ENCODE measurements at places on chromosomes 5 and 9.

- DNase-seq, result no peak
Measured at GRCh38 chr5:168155585-168155984, 135.9 kb upstream of the WWC1 start.

GRCh38 chr5:34606101-34606500 lies 50.0 kb upstream of the RAI14 start:
- no peak for DNase-seq

DNA sequence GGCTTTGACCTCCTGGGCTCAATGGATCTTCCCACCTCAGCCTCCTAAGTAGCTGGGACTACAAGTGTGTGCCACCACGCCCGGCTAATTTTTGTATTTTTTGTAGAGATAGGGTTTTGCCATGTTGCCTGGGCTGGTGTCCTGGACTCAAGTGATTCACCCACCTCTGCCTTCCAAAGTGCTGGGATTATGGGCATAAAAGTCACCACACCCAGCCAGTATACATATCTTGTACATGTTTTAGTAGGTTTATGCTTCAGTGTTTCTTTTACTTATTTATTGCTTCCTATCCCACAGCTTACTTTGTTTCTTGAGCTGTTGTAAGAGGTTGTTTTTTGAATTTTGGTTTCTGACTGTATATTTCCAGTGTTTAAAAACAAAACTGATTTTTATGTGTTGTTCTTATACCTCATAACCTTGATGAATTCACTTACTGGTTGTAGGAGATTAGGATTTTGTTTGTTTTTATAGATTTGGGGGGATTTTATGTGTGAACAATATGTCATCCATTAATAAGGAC lies 12.9 kb downstream of the FBXW5 start:
- no peak for DNase-seq

GRCh38 chr5:115948091-115948534 lies 14.2 kb upstream of the LVRN start:
- no peak for DNase-seq

GRCh38 chr5:4099386-4099785 lies 503.8 kb downstream of the IRX1 start:
- no peak for DNase-seq

DNA sequence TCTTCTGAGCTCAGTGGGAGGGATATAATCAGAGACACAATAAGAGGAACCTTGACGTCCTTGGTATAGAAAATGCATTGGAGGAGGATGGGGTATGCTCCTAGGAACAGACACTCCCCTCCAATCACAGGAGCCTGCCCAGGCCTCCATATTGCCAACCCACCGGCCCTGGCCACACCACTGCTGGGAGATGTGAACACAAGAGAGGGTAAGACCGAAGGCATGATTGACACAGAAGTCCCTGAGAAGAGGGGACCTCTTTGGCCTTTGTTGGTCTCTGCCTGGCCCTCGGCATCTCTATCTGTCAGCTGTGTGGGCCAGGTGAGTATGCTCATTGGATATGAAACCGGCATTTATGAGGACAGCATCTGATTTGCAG lies 62.0 kb downstream of the CRB2 start:
- no peak for DNase-seq

GRCh38 chr9:132876849-132877248 lies 1.2 kb downstream of the AK8 start:
- DNase-seq, result no peak

- no peak for DNase-seq
Measured at GRCh38 chr5:52784737-52785136, 3.0 kb upstream of the ITGA1 start.

- DNase-seq, result no peak
Measured at GRCh38 chr5:127564002-127564769, 46.7 kb downstream of the PRRC1 start.

DNA sequence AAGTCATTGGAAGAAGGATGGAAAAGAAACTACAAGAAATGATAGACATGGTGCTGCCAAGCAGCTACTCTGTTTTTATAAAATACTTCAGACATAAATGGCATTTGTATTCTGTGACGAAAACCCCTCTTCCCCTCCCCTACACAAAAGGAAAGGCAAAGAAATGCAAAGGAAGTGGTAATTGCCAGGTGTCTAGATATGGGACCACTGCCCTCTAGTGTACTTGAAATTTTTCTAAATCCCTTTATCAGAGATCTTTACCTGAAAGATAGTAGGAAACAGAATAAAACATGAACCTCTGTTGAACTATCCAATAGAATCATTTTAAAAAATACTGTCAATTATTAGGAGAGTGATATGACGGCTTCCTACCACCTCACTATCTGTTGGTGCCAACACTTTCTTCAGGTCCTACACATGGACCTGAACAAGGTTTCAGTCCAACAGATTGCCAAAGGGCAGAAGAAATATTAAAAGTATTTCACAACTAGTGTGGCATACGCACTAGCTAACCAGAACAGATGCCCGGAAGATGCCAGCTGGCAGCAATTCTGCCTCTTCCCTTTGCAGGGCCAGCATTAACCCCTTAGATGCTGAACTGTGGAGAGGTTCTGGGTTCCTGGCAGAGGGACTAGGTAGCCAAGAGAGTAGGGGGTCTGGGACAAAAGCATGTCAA lies 104.1 kb downstream of the TSSK1B start:
- DNase-seq, result peak; percentile 34

DNA sequence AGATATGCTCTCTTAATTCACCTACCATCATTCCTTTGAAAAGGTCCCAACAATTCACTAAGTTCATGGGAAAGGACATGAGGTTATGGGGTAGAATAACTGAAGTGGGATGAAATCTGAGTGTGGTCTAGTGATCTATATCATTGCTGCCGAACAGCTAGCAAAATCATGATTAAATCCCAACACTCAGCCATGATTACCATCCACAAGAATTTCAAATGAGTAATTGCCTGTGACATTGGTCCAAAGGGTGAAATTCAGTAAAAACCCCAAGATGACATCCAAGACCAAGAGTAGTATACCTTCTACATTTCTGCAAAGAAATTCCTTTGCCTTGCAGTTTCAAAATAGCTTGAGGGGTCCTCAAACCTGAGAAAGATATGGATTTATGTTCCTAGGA lies 225.6 kb downstream of the SPOCK1 start:
- no peak for DNase-seq

DNA sequence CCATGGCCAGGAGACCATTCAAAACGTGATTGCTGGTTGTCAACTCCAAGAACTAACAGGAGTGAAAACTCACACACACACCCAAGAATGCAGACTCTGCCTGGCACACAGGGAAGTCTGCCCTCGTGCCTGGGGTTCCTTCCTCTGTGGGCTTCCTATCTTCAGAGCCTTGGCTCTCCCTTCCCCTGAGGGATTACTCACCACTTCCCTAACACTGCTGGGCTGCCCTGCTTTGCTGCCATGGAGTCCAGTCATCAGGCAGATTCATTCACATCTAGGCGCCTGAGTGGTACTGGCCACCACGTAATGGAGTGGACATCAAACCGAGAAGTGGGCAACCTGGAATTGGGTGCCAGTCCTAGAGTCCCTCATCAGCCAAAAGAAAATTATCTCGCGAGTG lies 76.4 kb upstream of the PRSS3 start:
- no peak for DNase-seq

Data from pancreas (tissue), 10 donors.